BE2C (cell line): ENCODE measurements at places on chromosomes 12 and 14.

- DNase-seq, result no peak
These were observed 21.8 kb downstream of the WNK1 start for GRCh38 chr12:774051-774614.

DNA sequence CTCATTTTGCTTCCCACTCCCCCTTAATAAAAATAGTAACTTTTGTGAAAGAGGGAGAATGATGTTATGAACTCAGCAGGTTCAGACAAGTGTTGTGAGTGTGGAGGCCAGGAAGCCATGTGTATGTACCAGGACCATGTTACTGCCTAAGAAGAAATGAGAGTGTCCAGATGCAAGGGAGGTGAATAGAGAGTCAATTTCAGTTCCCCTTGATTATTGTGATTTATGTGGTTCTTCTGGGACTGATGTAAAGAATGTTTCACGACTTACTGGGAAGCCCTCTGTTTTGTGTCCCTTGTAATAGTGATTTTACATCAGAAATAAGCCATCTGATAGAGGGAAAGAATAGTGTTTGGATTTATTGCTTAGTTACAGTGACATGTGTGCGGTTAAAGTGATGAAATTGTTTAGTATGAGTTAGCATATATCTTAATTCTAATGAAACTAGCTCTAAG, 32.5 kb downstream of the FBXO34 start:
- DNase-seq, result no peak

GRCh38 chr12:9273276-9273675, 65.1 kb upstream of the PZP start:
- DNase-seq, result no peak

DNA sequence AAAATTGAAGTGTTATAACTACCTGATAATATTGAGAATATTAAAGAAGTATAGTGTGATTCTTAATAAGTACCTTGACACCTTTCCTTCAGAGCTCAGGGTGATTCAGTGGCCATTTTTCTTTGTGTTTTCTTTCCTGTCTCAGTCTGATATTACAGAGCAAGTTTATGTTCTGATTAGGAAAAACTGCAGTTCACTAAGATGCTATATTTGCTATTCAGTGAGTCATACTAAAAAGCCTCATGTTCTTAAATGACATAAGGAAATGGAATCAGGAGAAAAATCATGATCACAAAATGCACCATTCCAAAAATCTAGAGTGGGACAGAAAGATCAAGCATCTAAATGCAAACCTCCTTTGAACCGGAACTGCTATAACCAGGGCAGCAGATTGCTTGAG, 390.6 kb upstream of the ATP2B1 start:
- DNase-seq, result no peak

- no peak for DNase-seq
These were observed 37.0 kb downstream of the YAF2 start for GRCh38 chr12:42201063-42201462.

DNA sequence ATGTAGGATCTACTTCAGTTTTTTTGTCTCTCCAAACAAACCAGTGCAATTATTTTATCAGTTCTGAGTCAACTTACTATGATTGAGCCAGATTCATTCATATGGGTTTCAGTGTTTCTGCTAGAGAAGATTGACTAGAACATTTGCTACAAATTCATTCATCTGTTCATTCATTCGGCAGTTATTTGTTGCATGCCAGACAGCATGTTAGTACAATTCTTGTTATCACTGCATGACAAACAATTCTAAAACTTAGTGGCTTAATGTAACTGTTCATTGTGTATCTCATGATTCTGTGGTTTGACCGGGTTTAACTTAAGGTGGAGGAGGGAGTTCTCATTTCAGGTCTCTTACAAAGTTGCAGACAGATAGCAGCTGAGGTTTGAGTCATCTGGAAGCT, 52.3 kb downstream of the POLR3B start:
- DNase-seq, result no peak

DNA sequence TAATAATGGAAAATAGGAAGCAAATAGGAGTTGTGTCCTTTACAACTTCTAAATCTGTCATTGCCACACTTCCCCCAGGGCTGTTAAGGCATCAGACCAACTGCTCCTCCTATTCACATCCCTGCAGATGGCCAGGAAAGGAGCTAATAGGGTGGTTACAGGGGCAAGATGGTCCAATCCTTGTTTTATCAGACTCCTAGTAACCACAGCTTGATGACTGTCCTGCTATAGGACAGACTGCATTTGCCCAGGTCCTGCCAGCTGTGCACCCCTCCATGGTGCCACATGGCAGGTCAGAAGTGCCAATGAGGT, 10.9 kb upstream of the KRT2 start:
- DNase-seq, result no peak

- DNase-seq, result no peak
These were observed 390.0 kb downstream of the EGLN3 start for GRCh38 chr14:33560718-33561431.
